Femur (tissue), 1 donor: ENCODE measurements at places on chromosomes 6 and 20.

DNA sequence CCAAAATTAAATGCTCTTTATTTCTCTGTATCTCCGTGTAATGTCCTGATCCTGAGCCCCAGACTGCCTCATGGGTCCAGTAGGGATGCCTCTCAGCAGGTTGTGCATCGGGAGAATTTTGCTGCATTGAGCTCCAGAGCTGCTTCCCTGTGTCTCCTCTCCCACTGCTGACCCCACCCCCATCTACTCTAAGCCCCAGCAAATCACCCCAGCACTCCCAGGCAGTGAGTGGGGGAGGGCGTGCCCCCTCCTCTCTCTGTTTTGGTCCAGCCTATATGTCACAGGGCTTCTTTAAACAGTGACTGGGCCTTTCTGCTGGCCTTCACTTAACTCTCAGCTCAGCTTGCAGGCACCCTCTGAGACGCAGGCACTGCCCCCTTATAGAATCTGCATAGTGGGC lies 228.8 kb upstream of the QKI start:
- DNase-seq: no peak

DNA sequence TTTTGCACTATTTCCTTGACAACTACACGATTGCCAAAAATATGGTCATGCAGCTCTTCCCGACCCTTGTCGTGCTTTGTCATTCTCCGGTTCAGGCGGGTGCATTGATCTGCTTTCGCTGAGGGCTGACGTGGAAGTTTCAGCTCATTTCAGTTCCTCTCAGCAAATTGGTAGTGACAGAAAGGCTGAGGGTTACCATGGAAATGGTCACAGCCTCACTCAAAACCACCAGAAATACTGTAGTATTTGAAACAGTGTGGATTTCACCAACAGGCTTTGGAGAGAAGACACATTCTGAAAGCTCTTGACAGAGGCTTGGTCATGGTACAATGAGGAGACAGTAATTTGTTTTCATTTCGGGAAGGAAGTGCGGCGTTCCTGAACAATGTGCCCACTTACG lies 99.7 kb upstream of the EXOC2 start:
- DNase-seq: no peak

- DNase-seq: peak; percentile 72
Measured at GRCh38 chr6:125197795-125198269, 44.3 kb downstream of the TPD52L1 start.

GRCh38 chr20:49306903-49307620 lies 29.2 kb upstream of the ZNFX1 start:
- no peak for DNase-seq

- no peak for DNase-seq
Measured at GRCh38 chr6:124928851-124929250, 33.4 kb upstream of the RNF217 start.

DNA sequence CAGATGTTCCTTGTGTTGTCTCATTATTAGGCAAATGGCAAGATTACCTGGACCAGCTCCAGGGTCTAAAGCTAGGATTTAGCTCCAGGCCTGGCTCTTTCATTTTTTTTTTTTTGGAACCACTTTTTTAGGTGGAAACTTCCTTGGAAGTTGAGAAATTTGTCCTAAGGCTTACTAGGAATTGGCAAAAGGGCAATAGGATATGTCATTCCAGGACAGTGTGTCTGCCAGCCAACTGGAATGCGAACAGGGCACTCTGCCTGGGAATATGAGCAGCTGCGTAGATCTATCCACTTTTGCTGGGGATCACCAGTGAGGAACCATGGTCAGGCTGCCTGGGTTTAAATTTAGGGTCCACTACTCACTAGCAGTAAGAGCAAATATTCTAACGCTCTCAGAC lies 304.0 kb downstream of the TSHZ2 start:
- DNase-seq: peak; percentile 63
